SJCRH30 (cell line): ENCODE measurements at places on chromosomes 1 and 21. TPM values are rescaled to one million over a fixed set of nuclear protein-coding genes. Genes with fewer than 3 reads are reported as not detected.

CLEC20A gene
- total RNA-seq: not detected in 2 replicates

COL8A2 gene
- total RNA-seq: 0.45 and 0.51 TPM in 2 replicates

TSPAN2 gene
- 0.02 TPM in 1 of 2 replicates, not detected in the other for total RNA-seq

CYP2J2 gene
- 1.9 and 2.6 TPM in 2 replicates for total RNA-seq

TNNT2 gene
- total RNA-seq: 74.9 and 90.0 TPM in 2 replicates

BCAN gene
- total RNA-seq: 0.05 TPM in 1 of 2 replicates, not detected in the other

LCA5L gene
- not detected in 2 replicates for total RNA-seq

SPRR5 gene
- not detected in 2 replicates for total RNA-seq

LCE2B gene
- not detected in 2 replicates for total RNA-seq

SERPINC1 gene
- total RNA-seq: 0.22 and 1.6 TPM in 2 replicates

ARHGAP30 gene
- total RNA-seq: 0.12 and 0.23 TPM in 2 replicates

TEX38 gene
- not detected in 2 replicates for total RNA-seq
